Left ventricle myocardium inferior (tissue), 1 donor: ENCODE measurements at places on chromosomes 3 and 15.

DNA sequence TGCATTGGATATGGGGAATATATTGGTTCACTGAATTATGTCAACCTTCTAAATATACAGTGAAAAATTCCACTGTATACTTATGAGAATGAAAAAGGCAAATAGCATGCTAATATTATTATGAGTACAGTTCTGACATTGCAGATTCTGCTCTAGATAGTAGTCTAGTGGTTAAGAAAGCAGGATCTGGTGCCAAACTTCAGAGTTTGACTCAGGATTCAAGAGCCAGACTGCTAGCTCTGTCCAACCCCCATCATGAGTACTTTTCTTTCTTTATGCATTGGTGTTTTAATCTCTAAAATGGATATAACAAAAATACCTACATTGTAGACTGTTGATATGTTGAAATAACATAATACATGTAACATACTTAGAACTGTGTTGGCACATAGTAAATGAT lies 57.3 kb upstream of the PLSCR4 start:
- DNase-seq, result no peak

DNA sequence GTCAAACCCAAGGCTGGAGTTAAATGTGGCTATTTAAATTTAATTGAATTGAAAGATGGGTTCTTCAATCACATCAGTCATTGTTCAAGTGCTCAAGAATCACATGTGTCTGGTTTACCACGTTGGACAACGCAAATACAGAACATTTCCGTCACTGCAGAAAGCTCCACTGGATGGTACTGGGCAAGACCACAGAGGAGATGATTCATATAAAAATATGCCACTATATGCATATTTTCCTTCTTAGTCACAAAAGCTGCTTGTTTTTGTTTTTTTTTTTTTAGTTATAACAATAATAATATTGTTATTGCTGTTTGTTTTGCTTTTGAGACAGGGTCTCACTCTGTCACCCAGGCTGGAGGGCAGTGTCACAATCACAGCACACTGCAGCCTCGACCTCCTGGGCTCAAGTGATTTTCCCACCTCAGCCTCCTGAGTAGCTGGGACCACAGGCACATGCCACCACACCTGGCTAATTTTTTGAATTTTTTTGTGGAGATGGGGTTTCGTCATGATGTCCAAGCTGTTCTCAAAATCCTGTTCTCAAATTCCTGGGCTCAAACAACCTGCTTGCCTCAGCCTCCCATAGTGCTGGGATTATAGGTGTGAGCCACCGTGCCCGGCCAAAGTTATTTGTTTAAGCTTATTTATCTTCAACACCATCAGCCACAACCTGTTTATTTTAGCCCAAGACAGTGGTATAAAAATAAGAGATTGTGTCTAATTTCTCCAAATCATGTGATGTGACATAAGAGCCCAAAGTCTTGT lies 19.4 kb downstream of the RTP3 start:
- no peak for DNase-seq

DNA sequence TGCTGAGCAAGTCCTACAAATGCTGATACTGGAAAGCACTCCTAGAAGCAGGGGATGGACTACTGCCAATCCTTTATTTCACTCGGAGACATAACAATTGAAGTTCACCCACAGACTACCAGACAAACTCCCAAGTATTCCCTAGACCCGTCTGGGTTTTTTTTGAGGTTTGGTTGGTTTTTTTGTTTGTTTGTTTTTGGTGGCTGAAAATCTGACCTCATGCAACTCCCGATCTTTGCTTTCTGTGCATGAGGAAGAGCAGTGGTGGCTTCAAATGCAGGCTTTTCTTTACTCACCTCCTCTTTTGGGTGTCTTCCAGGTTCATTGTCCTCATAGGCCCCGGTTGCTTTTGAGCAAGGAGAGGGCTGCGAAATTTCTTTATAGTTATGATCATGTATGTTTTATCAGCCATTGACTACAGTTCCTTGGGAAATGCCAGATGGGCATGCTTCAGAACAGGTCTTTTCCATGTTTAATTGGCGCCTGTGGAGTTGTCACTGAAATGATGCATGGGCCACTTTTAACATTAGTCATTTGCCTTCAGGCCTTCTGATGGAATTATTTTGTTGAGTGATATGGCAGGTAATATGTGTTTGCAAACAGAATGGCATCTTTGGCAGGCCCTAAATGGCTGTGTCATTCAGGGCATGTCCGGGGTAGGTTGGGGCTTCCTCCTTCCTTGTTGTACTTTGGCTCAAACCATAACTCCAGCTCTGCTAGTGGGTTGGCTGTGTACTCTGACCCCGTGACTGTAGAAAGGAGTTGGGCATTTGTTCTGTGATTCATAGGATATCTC lies 81.3 kb upstream of the ZBED2 start:
- no peak for DNase-seq

- no peak for DNase-seq
Measured at GRCh38 chr3:76585794-76586392, 454.0 kb upstream of the ROBO2 start.

GRCh38 chr3:120418866-120419490 lies 31.8 kb downstream of the FSTL1 start:
- DNase-seq, result peak; percentile 52

- no peak for DNase-seq
Measured at GRCh38 chr3:133832802-133833144, 27.2 kb downstream of the SRPRB start.

GRCh38 chr3:185715091-185715490 lies 109.8 kb downstream of the IGF2BP2 start:
- no peak for DNase-seq

DNA sequence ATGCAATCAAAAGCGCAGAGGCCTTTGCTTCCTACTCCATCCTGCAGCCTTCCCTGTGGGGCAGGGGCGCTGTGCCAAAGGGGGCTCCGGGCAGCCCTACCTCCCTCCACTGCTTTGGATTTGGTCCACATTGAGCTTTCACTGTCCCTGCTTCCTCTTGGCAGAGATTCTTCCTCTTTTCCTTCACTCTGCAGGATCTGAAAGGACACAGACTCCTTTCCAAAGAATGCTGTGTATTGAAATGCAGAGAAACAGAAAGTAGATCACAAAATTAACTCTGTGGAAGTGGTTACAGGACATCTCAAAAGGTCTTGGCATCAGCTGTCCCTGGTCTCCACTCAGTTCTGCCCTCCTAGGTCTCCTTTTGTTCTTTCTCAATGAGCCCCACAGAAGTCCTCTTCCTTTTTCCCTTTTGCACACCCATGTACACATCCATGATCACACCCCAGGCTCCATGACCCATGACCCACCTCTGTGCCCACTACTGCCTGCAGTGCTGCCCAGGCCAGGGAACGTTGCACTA lies 64.1 kb downstream of the CCR1 start:
- no peak for DNase-seq

GRCh38 chr3:57864853-57865252 lies 108.7 kb downstream of the SLMAP start:
- DNase-seq, result no peak

GRCh38 chr15:65307978-65308377 lies 3.5 kb downstream of the RNU5B-1 start:
- DNase-seq, result no peak

- DNase-seq, result no peak
Measured at GRCh38 chr3:126473292-126474168, 2.2 kb downstream of the ZXDC start.

DNA sequence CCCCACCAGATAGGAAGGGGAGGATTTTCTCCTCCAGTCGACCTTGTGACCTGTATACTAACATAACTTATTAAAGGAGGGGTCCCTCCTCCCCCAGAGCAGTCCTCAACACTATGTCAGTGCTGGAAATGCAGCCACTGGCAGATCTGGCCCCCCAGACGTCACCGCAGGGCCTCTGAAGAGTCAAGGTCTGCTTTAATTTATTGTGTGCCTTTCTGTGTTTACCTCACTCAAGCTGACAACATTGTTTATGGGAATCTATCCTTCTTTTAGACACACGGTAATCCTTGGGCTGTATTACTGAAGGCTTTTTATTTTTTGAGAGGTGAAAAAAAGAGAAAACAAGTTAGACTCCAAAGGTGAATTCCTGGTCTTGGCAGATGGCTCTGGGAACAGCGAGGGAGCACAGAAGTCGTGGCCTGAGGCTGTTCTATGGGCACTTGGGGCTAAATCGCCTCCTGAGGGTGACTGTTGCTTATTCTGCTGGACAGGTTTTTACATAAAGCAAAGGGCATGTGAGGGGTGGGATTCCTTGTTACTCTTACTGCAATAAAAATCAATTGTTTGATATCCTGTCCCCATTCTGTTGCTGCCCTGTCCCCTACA lies 13.5 kb upstream of the NR2C2 start:
- no peak for DNase-seq

DNA sequence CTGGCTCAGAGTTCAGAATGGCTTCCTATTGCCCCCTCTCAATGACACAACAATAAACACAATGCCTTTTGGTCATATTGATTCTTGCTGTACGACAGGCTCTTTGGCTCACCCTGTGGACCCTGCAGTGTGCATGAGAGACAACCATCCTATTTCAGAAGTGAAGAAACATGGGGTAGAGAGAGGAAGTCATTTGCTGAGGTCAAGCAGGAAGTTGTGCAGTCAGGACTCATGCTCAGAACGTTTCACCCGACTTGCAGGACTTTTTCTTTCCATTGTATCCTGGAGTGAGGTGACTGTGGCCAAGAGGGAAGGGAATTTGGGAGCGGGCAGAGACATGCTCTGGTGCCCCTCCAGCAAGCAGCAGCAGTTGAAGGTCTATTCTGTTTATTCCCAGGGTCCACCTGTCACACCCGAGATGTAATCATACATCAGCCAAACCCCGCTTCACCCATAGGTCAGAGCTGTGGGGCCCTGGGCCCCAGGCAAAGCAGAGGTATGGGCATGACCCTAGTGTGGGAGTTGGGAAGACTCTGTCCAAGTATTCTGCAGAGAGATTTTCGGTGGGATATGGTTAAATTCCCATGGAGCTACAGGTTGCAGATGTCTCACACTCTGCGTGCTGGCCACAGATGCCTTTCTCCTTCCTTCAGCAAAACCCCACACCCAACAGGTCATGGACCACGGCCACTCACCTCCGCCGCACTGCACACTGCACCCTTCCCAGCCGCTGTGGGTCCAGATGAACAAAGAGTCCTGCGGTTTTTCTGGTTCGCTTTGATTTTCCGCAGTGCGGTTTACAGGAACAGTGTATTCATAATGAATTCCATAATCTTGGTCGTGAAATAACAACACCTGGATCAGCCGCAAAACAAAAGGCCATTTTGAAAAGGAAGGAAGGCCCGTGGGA lies 290.6 kb downstream of the ADAMTS17 start:
- DNase-seq, result no peak

DNA sequence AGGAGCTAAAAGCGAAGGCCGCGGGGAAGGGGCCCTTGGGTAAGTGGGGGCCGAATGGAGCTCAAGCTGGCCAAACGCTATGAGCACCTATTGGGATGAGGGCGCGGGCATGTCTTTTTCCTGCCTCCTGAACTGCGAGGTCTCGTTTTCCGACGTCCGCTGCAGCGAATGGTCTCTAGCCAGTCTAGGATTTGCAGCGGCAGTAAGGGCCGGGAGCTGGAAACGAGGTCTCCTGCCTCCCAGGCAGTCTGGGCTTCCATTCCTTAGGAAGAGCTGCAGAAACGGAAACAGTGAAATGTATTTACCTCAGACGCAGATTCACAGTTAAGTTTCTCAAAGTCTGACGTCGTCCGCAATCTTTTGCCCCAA lies 517 bp downstream of the TMA7 start:
- no peak for DNase-seq

DNA sequence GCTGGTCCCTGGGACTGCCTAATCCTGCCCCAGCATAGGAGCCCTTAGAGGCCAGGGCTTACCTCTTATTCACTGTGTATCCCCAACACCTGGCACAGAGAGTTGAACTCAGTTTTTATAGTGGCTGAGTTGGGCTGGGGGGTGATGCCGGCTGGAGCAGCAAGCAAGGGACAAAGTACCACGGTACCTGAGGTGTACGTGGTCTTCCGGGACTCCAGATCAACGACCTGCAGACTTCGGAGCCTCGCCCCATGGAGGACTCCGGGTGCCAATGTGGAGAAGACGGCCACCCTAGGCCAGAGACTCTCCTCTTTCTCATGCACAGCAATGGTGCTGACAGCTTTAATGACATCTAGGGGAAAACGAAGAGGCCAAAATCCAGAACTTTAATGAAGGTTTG lies 8.1 kb downstream of the WDR73 start:
- DNase-seq, result no peak

GRCh38 chr3:118055381-118055780 lies 979.3 kb downstream of the IGSF11 start:
- no peak for DNase-seq

DNA sequence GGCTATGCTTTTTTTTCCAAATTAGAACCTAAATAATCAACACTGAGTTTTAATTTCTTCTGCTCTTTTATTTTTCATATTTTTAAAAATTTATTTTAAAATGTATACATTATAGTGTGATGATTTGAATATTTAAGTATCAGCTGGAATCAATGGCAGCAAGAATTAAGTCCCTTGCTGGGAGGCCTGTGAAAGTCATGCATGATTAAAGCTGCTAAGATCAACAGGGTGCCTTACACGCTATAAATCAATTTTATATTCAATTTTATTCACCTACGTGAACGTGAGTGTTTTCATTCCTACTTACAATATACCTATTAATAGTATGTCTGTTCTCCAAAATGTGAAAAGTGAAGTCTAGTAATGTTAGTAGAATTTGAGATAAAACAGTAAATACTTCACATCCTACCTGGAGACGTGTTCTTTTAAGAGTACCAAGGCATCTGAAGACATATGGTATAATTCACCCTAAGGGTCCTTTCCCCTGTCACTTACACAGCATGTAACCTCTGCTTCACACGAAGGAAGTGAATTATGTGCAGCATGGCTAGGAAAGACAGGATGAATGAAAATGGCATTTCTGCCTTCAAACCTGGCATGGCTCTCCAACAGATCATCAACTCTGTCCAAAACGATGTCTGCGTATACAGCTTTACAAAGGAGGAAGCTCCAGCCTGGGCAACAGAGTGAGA lies 640.4 kb upstream of the ROBO1 start:
- DNase-seq, result no peak

GRCh38 chr3:20523293-20523692 lies 337.3 kb upstream of the SGO1 start:
- DNase-seq, result no peak

DNA sequence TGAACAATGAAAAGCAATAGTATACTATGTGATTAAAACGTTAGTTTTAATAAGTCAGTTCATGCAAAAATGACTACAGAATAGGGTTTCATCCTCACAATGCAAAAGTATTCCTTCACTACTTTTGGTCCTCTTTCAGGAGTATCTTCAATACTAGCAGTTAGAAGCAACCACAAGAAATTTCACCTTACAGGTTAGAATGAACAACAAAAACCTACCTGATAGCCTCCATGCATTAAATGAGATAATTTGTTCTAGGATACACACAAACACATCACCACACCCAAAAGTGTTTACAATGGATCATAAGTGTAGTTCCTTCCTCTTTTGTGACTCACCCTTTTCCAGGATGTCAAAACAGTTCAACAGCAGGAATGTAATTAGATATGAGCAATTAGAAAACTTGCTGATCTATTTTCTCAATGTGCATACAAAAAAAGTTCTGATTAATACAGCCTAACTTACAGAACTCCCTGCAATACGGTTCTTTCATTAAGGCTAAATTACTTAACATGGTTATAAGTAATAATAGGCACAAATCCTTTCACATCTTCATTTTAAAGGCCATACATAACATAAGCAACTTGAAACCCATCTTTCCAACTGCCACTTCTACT lies 21.6 kb downstream of the UACA start:
- DNase-seq, result no peak
